ENCODE measurements at places on chromosomes 3 and 15. TPM values are rescaled to one million over a fixed set of nuclear protein-coding genes. Genes with fewer than 3 reads are reported as not detected.

The C3orf22 gene
- not detected for total RNA-seq

The WDR76 gene
- 9.2 TPM for total RNA-seq

The NUP210 gene
- 5.6 TPM for total RNA-seq

The GRAMD1C gene
- 1.4 TPM for total RNA-seq

The KNSTRN gene
- total RNA-seq, result 7.2 TPM

The RARB gene
- 45.8 TPM for total RNA-seq

The LRTM1 gene
- total RNA-seq, result not detected

The STAC gene
- 12.9 TPM for total RNA-seq

Measured in gastroesophageal sphincter (tissue), 4 donors.